Right hindlimb (tissue), 1 donor: ENCODE measurements at places on chromosomes 7 and 10.

- DNase-seq = no peak
These were observed 55.6 kb upstream of the CAMK2B start for GRCh38 chr7:44380831-44381493.

DNA sequence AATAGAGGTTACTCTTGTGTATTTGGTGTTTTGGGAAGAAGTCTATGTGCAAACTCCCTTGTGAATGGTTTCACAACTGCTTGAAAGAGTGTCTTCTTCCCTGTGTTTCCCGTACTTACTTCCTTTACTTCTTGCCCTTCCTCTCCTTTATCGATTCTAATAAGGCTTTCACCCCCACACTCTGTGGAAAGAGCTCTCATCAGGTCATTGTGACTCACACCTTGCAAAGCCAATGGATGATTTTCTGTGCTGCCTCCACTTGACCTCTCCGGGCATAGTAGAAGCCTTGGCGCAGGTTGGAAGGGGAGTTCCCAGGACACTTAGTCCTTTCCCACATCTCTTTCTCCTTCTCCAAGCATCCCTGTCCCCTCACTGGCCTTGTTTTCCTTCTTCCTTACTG is 6.2 kb upstream of the TSPAN15 start:
- no peak for DNase-seq

- no peak for DNase-seq
These were observed 43.5 kb downstream of the ANKIB1 start for GRCh38 chr7:92289321-92289720.

GRCh38 chr7:9711259-9711918 is 1262.3 kb upstream of the PHF14 start:
- no peak for DNase-seq

- DNase-seq = no peak
These were observed 17.9 kb downstream of the ANKRD22 start for GRCh38 chr10:88833723-88834122.

DNA sequence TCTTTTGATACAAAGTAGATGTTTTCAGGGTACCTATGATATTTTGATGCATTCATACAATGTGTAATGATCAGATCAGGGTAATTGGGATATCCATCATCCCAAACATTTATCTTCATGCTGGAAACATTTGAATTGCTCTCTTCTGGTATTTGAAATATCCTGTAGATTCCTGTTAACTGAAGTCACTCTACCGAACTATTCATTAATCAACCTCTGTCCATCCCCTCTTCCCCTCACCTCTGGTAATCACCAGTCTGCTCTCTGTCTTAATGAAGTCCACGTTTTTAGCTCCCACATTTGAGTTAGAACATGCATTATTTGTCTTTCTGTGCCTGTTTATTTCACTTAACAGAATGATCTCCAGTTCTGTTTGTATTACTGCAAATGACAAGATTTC is 11.3 kb downstream of the MTG1 start:
- no peak for DNase-seq

DNA sequence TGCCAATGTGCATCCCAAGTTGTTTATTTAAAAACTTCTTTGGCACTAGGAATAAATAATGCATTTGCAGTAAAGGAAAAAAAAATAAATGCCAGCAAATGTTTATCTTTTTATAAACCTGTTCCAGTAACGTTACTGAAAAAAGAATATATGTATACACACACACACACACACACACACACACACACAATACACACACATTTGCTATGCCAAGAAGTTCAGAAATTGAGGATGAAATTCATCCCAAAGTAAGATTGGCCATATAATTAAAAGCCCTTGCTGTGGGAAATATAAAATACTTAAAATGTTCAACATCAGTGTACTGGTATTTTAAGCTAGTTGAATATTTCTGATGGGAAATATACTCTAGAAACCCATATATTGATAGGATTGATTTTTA is 2.6 kb downstream of the PLXDC2 start:
- no peak for DNase-seq

DNA sequence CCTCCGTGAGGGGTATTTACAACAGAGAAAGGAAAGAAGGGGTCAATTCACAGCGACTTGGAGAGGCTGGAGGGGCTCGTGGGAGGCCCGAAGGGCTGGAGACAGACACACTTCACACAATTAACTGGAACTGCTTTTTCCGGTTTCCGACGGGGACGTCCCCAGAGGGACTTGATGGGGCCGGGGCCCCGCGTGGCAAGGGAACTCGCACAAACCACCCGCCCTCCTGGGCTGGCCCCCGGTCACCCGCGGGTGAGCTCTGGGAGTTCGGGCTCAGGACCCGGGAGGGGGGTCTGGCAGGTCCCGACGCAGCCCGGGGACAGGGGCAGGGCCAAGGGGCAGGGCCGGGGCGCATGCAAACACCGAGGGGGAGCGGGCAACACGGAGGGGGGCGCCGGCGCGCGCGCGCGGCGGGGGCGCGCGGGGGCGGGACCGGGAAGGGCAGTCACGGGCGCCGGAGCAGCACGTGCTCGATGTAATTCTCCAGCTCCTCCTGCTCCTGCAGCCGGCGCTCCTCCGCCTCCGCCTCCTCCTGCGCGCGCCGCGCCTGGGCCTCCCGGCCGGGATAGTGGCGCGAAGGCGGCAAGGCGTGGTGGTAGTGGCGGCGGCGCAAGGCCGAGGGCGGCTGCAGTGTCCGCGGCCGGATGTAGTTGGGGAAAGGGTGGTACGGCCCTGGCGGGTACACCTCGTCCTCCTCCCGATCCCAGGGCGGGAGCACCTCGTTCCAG is 2.7 kb downstream of the VGF start:
- DNase-seq = peak; percentile 56

DNA sequence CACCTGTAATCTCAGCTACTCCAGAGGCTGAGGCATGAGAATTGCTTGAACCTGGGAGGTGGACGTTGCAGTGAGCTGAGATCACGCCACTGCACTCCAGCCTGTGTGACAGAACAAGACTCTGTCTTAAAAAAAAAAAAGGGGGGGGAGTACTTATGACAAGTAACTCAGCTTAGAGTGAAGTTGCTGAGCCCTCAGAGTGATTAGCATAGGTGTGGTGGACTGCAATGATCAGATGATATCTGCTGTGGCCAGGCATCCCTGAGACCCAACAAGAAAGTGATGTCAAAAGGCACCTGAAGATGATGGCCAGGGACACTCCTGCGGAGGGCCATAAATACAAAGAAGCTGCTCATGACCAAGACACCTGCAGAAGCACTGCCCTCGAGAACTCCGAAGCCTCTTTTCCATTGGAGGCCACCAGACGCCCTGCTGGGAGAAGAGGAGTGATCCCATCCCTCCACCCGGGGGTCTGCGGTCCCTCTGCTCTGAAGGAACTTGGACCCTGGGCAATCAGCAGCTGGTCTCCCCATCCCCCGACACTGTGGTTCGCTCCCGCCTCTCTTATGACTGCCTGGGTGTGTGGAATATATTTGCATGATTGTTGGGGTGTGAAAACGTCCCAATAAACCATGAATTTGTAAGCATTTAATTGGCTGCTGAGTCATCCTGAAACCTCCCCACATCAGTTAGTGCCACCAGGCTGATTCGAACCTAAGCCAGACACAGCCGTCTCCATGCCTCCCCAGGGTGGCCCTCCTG is 46.0 kb downstream of the RASGEF1A start:
- peak; percentile 8 for DNase-seq

DNA sequence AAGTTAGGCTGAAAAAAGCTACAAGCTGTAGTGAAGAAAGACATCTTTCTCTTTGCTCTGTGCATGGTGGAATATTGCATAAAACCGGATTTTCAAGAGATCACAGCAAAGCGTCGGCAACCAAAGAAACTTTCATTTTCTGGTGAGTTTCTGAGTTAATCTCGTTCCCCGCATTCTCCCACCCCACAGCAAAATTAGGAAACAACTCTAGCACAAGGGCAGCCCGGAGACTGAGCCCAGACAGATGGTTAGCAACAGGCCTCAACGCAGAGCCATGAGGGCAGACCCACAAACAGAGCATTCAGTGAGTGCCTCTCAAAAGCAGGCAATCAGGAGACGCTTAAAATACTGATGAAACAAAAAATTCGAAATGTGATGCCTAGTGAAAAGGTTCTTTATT is 396.1 kb upstream of the KLF6 start:
- DNase-seq = no peak

DNA sequence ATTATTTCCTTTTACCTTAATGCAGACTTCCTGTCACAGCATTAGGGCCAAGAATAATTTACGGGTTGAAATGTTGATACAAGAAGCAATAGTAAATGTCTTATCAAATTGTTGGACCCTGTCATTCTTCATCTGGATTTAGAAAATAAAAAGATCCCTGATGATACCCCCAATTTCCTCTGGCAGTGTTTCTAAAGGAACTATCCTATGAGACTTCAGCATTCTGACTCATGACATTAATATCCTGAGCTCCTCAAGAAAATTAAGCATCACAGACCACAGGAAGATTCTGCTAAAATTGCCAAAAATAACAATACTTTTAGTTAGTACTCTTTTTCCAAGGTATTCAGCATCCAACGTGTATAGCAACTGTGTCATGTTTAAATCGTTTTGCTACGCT is 490.5 kb upstream of the ANKRD30A start:
- no peak for DNase-seq

GRCh38 chr7:115724400-115725056 is 306.0 kb downstream of the TFEC start:
- DNase-seq = no peak

DNA sequence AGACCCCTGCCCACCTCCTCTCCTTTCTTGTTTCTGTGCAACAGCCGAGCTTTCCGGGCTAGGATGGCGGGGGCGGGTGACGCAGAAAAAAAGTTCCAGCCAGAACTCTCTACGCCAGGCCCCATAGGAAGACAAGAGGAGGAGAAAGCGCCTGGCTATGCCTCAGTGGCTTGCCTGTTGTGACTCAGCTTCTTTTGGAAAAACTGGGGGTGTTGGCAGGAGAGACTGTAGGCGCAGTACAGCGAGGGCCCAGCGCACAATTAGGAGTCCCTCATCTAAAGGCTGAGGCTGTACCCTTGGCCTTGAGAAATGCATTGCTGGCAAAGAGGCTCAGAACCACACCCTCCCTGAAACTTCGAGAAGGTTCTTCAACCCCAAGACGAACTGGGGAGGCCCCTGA is 28.0 kb upstream of the KPNA7 start:
- no peak for DNase-seq

- DNase-seq = no peak
These were observed 5.2 kb downstream of the CHPF2 start for GRCh38 chr7:151237244-151238189.

DNA sequence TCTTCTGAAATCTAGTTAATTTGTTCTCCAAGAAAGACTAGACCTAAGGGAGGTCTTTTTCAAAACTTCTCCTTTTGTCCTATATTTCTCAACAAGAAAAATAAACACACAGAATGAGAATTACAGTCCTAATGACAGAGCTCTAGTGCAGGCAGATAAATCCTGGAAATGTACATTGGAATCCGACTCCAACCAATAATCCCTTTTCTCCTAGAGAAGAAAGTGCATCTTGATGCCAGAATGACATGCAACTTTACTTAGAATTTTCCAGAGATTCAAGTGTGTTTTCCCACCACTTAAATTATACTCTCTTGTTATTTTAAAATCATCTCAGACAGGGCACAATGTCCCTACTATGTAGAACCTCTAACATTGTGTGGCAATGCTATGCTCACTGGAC is 68.2 kb downstream of the MET start:
- no peak for DNase-seq

- no peak for DNase-seq
These were observed 52.3 kb upstream of the KIAA1217 start for GRCh38 chr10:24156686-24157085.

DNA sequence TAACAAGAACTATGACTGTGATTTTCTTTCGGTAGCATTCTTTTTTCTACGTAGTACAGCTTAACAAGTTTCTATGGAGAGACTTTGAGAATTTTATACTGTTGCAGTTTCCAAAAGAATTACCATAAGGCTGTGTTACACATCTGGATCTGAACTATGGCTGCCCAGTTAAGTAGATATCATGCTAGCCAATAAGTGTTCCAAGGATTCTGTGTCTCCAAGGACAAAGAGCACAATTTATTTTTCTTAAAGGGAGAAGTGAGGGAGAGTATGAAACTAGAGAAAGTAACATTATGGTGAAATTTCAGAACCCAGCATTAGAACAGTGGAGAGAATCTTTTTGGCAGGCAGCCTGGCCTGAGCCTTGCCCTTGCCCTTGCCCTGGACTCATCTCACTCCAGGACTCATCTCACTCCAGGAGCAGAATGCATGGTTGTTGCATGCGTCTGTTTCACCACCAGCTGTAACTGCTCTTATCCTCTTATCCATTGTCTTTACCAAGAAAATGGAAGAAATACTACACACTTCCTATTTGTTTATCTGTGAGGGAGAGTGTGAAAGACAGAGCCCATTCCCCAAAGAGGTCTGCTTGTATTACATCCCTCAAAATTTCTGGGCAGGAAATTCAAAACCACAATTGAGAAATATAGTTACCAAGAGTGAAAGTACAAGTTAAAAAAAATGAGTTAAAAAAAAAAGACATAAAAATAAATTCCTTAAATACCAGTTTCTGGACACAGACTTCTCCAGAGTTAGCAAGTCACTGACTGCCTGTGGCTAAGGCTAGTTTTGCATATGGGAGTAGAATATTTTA is 1067.5 kb downstream of the NRG3 start:
- DNase-seq = peak; percentile 35

DNA sequence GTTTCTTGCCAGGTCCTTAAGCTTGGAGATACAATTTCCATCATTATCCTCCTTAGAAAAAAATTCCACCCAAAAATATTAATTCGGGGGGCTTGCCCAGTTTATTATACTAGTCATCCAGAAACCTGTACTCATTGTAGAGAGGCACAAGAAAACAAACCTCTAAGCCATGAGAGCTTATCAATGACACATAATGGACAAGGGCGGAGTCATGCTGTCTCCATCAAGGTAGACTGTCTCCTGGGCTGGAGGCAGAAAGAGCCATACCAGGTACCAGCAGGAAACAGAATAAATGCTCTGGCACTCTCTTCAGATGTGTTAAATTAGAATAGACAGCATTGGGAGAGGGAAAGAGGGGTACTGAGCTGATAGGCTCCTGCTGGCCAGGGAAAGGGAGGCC is 69.8 kb upstream of the GSDME start:
- no peak for DNase-seq

DNA sequence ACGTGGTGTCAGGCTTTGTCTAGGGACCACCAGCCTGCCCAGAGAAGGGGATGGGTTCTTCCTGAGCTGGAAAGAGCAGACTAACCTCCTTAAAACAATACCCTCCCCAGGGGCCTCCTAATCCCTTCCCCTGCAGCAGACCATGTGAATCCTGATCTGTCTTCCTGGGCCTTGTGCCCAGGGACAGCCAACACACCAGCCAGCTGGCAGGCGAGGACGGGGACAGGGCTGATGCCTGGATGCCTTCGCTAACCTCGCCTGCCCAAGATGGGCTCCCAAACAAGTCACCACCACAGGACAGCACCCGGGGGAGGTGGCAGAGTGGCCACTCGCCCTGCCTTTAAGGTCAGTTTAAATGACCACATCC is 17.6 kb downstream of the PODXL start:
- no peak for DNase-seq

GRCh38 chr10:16016688-16017087 is 156.4 kb upstream of the MINDY3 start:
- DNase-seq = no peak
